Stimulated activated CD4-positive, alpha-beta T cell treated with anti-CD3 and anti-CD28 coated beads, Interleukin-1b, Interleukin-23, amount 100 ng/mL, for 24 hours (primary cell): ENCODE measurements at places on chromosomes 12 and 14.

- no peak for DNase-seq
Measured at GRCh38 chr12:80968326-80968725, 30.6 kb upstream of the LIN7A start.

DNA sequence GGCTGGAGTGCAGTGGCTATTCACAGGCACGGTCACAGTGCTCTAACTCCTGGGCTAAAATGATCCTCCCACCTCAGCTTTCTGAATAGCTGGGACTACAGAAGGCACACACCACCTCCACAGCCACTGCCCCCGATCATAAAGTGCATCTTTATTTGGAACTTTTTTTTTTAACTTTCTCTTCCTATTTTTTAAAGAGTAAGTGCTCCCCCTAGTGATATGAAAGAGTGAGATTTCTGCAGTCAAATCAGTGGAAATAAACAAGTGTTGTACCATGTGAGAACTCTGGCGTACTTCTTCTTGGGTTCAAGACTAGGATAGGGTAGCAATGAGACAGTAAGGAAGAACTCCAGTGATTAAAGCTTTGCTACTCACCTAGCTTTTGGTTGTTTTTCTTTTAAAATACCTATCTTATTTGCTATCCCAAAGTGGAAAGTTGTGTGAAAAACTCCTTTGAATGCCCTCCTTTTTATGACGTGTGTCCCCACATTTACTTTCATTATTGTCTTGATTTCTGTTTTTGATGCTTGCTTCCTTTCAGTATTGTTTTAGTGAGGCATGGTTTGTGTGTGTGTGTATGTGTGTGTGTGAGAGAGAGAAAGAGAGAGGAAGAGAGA, 6.6 kb downstream of the PPP4R4 start:
- DNase-seq, result no peak

- no peak for DNase-seq
Measured at GRCh38 chr12:47236109-47236714, 156.5 kb upstream of the AMIGO2 start.

GRCh38 chr14:61649283-61649682, 46.0 kb upstream of the HIF1A start:
- no peak for DNase-seq

DNA sequence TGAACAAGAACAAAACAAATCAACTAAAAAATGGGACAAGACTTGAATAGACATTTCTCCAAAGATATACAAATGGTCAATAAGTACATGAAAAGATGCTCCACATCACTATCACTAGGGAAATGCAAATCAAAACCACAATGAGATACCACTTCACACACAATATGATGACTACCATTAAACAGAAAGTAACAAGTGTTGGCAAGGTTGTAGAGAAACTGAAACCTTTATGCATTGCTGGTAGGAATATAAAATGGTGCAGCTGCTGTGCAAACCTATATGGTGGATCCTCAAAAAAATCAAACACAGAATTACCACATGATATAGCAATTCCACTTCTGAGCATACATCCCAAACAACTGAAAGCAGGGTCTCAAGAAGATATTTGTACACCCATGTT, 5.2 kb downstream of the SMAGP start:
- DNase-seq, result no peak
